ENCODE measurements at places on chromosomes 5 and 9.

- no peak for DNase-seq
Measured at GRCh38 chr5:170761048-170761707, 22.3 kb upstream of the GABRP start.

DNA sequence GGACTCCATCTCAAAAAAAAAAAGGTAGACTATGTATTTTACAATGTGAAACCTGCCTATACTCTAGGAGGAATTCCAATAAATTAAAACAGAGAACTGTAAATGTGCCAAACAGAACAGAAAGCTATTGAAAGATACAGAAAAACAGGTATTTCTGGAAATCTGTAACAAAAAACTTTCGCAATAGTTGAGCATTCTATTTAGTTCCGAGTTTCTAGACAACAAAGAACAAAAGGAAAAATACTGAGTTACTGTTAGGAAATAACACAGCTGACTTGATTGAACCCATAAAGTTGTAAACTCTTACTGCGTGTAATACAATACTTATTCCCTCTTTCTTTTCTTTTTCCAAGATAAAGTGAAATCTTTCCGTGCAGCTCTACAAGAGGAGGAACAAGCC, 18.6 kb downstream of the DIMT1 start:
- no peak for DNase-seq

- no peak for DNase-seq
Measured at GRCh38 chr9:105131981-105132380, 112.5 kb upstream of the SLC44A1 start.

DNA sequence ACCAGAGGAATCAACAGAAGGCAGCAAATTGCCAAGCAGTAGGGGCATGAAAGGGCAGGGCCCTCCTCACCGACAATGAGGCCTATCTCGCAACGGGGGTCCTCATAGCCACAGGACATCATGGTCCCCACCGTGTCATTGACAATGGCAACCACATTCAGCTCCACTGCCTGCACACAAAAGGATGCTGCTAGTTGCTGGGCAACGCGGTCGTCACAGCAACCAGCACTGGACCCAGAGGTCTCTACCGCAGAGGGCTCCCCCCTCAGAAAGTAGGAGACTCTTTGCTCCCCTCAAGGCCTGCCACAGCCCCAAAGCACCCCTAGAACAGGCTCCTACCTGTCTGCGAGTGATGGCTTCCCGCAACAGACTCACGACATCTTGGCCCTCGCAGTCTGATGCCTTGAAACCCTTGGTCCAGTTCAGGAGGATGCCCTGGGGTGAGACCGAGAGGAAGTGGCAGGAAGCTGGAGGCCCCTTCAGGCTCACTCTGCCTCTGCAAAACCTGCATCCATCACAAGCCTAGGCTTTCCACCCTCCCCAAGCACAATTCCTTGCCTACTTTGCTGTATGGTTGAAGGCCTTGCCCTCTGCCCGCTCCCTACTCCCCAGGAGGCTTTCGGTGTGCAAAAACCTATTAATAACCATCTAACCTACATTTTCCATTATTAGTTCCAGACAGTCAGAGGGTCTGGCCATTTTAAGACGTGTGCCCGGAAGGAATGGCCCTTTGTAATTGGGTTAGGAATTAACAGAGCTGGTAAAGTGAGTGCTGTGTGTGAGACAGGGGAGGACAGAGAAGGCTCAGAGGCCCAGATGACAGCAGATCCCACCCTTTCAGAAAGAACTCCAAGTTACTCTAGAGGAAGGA, 15.2 kb downstream of the HK3 start:
- no peak for DNase-seq

DNA sequence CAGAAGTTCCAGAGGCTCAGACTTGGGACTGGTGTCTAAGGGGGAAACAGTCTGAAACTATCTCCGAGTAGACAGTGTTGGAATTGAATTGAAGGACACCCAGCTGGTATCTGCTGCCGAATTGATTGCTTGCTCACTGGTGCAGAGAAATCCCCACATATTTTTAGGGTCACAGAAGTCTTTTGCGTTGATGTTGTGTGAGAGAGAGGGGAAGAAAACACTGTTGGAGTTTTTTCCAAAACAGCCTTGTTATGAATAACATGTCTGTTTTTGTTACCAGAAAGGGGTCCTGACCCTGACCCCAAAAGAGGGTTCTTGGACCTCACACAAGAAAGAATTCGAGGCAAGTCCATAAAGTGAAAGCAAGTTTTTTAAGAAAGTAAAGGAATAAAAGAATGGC, 81.3 kb downstream of the ALDH7A1 start:
- DNase-seq: no peak

DNA sequence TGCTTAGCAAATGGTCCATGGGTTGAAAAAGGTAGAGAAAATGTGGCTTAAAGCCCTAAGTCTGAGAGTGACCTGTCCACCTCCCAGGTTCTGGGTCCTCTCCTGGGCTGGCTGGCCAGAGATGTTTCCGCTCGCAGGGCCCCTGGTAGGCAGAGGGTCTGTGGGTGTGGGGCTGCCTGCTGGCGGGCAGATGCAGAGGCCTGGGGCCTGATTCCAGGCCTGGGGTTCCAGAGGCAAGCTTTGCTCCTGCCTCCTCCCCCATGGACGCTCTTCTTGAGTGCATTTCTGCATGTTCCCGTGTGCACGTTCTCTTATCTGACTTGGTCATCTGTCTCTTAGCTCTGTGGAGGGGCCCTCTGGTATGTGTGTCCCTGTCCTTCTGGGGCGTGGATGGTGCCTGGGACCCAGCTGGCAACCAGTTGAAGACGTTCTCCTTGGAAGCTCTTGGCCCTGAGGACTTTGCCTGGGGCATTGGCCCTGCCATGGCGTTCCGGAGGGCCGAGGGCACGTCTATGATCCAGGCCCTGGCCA, 3.8 kb downstream of the MIGA2 start:
- DNase-seq: no peak

DNA sequence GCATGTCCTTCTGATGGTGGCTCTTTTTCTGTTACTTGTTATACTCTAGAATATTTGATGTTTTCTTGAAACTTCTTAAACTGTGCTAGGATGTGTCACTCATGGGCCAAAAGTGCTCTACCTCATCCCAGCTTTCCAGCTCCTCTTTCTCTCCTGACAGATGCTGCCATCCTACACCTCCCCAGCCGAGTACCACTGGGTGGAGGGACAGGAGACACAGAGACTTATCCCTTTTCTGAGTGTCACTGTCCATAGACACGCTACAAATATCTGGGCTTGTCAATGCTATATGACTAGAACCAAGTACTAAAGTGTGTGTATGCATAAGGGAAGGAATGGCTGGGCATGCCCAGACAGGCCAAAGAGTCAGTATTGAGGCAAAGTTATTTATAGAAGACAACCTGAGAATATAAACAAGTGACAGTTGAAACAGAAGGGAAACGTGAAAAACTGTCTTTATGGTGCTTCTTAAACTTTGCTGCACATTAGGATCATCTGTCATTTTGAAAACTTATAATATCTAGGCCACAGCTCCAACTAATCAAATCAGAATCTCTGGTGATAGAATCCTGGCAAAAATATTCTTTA, 188.0 kb downstream of the CARTPT start:
- DNase-seq: no peak

DNA sequence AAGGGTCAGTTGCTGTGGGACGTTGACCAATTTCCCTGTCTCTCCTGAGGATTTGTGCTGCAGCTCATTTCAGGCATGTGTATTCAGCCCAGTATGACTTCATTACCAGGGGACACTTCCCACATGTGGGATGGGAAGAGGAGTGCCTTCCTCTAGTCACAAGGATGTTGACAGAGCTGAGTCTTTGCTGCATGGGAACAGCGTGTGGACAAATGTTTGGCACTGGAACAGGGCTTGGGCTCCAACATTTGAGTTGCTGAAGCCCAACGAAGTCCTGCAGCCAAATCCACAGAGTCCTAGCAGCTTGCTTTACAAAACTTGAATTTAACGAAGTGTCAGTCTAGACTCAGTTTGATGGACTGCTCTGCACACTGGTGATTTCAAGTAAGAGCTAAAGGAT, 283.2 kb downstream of the SH3GL2 start:
- no peak for DNase-seq
